ENCODE measurements at places on chromosomes 4 and X. TPM values are rescaled to one million over a fixed set of nuclear protein-coding genes. Genes with fewer than 3 reads are reported as not detected.

DNA sequence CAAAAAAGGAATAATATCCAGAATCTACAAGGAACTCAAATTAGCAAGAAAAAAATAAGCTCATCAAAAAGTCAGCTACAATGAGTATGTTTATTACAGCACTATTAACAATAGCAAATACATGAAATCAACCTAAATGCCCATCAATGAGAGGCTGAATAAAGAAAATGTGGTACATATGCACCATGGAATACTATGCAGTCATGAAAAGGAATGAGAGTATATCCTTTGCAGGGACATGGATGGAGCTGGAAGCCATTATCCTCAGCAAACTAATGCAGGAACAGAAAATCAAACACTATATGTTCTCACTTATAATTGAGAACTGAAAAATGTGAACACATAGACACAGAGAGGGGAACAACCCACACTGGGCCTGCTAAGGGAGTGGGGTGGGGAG is 178.4 kb upstream of the IRS4 start:
- no peak for DNase-seq

GRCh38 chr4:151195801-151196200 is 81.2 kb upstream of the PRSS48 start:
- peak; percentile 15 for DNase-seq

GRCh38 chr4:40515037-40515397 is 114.6 kb downstream of the RBM47 start:
- no peak for DNase-seq

GRCh38 chr4:169260217-169260866 is 10.4 kb downstream of the SH3RF1 start:
- DNase-seq = no peak

DNA sequence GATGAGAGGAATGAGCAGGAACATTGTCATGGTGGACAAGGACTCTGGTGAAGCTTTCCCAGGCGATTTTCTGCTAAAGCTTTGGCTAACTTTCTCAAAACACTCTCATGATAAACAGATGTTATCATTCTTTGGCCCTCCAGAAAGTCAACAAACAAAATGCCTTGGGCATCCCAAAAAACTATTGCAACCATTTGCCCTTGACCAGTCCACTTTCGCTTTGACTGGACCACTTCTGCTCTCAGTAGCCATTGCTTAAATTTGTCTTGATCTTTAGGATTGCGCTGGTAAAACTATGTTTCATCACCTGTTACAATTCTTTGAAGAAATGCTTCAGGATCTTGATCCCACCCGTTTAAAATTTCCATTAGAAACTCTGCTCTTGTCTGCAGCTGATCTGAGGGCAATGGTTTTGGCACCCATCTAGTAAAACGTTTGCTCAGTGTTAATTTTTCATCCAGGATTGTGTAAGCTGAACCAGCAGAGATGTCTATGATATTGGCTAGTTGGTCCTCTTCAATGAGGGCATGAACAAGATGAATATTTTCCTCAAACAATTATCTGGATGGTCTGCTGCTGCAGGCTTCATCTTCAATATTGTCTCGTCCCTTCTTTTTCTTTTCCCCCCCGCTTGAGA is 14.8 kb downstream of the TBC1D1 start:
- no peak for DNase-seq

DNA sequence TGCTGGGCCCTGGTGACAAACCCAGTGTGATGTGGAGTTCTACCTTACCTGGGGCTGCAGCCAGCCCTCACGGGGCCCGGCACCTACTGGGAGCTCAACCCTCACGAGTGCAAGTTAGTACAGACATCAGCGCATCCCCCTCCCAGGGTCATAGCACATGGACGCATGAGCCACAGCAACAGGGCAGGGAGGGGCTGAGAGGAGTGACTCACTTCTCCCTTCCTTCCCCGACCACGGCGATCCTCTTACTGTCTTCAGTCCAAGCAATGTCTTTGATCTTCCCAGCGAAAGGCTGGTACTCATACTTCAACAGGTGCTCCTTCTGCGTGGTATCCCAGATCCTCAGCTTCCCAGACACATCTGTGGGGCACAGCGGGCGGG is 17.8 kb downstream of the WDR1 start:
- no peak for DNase-seq

- DNase-seq = no peak
Observed at GRCh38 chr4:6663596-6664393, 23.3 kb downstream of the MRFAP1 start.

DNA sequence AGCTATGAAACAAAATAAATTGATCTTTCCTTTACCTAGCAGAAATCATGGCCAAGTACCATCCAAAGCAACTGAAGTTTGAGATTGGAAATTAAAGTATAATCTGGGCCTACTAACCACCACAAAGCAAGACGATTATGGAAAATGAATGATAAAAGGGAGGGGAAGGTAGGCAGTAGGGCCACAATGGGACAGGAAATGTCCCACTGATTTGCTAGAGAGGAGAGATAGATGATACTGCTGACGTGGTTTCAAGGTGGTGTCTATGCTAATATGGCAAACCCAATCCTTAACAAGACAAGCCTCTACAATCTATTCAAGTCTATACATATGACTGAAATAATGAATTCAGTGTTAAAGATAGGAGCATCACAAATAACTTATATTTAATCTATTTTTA is 6.1 kb downstream of the TMPRSS11F start:
- no peak for DNase-seq

DNA sequence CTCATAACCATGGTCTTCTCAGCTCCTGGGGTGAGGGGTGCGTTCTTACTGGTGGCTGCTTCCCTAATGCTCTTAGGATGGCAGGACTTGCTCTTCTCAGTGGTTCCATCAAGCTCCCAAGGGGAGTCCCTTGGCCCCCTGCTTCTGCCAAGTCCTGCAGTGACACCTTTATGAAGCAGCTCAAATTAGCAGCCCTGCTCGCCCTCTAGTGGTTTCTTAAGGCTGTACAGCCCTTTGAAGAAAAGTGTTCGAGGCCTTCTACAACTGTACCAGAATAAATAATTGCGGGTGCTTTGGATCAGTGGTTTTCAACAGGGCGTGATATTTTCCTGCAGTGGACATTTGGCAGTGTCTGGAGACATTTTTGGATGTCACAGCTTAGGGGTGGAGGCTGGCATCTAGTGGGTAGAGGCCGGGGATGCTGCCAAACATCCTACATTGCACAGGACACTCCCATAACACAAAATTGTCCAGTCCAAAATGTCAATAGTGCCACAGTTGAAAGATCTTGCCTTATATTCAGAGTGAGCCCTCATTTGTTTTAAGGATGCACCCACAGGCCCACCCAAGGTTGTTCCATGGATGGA is 204.7 kb upstream of the S100G start:
- no peak for DNase-seq

GRCh38 chr4:46249106-46249505 is 125.3 kb upstream of the GABRG1 start:
- DNase-seq = no peak

Gene NIPAL1
- 3.9 TPM for total RNA-seq

Gene KIF4A
- 5.7 TPM for total RNA-seq

Gene CRLF2
- total RNA-seq = not detected

Gene ASB9
- total RNA-seq = 1.3 TPM

Gene USP26
- not detected for total RNA-seq

Gene HMX1
- 0.18 TPM for total RNA-seq

Gene PLXNB3
- 3.3 TPM for total RNA-seq
